NCI-H1105 (cell line): ENCODE measurements at places on chromosomes 12 and 14.

DNA sequence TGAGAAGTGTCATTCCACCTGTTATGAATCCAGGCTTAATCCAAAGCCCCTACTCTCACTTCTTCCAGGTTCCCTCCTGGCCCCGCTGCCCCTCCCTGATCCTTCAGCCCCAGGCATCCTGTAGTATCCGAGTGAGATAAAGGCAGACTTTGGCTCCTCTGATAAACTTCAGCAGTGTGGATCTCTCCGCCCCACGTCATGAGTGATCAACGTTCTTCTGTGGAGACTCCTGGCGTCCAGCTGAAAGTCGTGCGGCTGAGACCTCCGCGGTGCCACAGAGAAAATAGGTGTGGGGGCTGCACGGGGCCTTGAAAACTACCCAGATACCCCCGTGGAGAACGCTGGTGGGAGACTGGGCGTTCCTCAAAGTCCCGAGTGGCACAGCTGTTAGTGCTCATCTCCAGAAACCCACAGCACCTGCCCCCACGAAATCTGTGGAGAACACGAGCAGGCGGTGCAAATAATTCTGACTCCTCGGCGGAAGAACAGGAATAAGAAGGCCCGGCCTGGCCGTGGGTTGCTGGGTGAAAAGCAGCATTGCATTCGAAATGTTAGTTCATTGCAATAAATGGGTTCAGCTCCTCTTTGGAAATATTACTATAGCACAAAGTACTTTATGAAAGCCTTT is 180.0 kb upstream of the RGS6 start:
- DNase-seq, result no peak

GRCh38 chr12:104699489-104700190 is 242.9 kb downstream of the CHST11 start:
- no peak for DNase-seq

- DNase-seq, result no peak
Measured at GRCh38 chr14:68670359-68670715, 122.5 kb downstream of the ZFP36L1 start.

DNA sequence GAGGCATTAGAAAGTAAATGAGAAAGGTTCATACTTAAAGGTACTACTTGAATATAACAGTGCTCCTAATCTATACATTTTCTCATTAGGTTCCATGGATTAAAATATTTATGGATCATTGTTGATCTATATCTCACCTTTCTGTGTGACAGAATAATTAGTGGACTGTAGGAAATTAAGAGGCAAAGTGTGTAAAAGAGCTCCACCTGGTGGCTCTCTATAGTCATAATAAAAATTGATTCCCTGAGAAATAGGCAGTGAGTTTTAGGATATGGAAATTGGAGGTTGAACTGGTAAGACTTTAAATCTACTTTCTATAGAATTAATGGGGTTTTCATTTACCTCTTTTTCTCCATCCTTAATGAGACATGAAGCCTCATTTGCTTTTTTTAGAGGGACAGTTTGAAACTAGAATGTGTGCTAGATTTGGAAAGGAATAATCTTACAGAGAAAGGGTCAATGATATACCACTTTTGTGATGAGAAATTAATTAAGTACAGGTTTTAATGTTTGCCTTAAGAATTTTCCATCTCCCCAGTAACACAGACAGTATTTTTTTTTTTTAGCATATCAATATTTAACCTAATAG is 11.8 kb upstream of the DERA start:
- DNase-seq, result peak; percentile 15

- DNase-seq, result no peak
Measured at GRCh38 chr12:1291601-1292332, 300.7 kb downstream of the ERC1 start.

DNA sequence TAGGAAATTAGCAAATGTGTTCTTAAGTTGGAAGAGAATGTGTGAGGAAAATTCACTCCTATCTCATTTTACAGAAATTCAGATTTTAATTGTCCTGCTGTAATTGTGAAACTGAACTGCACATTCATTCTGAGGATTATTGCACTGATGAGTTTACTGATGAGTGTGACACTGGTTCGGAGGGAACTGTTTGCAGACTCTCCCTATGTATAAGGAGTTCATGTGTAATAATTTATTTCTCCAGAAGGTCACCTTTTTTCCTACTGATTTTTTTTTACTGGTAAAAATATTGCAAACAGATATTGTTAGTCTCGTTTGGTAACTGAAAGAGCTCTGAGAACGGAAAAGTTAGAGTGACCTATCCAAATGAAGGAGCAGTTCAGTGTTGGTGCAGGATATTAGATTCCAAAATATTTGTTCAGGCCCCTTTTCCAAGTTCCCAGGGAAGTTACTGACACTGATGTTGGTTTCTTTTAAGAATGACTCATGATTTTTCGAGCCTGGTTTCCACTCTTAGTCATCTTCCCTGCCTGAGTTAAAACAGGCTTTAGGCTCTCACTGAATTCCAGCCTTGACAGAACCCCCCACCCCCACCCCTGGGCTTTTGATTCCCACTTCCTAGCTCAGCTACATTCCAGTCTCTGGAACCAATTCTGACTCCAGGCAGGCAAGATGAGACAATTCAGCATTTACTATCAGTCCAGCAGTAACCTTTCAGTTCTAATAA is 18.4 kb downstream of the ANO6 start:
- no peak for DNase-seq

DNA sequence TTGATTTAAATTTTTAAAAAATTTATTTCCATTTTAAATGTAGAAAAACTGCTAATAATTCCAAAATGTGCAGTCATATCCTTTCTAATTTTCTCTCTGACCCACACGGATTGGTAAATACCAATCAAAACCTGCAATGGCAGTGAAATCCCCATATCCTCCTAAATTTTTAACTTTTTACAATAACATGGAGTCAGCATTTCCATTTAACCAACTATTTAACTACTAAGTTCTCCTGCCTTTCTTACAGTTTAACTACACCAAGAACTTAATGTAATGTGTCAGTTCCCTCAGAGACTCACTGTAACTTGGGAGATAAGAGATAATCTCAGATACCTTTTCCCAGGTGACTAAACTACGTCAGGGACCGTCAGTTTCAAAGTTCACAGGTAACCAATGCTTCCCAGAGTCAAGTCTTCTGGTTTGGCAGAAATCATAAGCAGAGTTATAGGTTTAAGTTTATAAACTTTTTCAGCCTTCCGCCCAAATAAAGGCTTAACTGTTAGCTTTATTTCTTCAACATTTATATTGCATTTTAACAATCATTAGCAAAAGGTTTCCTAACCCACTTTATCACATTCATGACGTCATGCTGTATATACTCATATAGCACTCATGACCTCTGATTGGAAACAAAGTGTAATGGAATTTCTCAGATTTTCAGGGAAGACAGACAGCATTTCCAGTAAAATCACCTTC is 7.6 kb downstream of the KRAS start:
- DNase-seq, result no peak

GRCh38 chr12:52171950-52172512 is 19.8 kb downstream of the KRT80 start:
- no peak for DNase-seq

DNA sequence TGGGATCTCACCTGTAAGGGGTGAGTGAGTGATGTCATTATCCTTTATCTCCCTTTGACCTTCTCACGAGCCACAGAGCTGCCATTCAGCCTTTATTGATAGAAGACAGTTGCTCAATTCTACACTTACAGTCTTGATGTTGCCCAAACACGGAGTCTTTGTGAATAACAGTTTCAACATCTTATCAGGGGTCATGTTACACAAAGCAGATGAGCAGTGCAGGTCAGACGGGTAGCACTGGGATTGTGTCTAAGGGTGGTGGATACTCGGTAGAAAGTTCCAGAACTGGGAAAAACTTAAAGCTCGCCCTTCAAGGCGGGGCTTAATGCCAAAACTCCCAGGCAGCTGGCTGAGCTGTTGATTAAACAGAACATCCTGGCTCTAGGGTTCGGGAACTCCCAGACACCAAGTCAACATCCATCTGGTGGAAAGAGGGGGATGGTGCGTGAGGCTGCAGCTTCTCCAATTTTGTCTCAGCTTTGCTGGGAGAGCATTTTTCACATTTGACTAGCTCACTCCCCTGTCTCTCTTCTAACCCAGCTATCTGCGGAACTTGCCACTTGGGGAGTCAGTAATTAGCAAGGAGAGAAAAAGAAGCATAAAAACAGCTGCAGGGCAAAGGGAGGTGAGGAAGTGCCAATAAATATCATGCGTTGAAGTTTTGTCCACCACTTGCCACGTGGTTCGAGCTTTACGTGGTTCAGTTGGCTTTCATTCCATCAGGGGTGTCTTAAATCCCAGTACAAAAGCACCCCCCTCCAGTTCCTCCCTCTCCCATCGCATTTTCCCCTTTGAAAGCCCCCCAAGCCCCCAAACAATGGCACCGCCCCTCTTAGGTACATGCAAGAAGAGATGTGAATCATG is 31.0 kb downstream of the FOXN4 start:
- no peak for DNase-seq

DNA sequence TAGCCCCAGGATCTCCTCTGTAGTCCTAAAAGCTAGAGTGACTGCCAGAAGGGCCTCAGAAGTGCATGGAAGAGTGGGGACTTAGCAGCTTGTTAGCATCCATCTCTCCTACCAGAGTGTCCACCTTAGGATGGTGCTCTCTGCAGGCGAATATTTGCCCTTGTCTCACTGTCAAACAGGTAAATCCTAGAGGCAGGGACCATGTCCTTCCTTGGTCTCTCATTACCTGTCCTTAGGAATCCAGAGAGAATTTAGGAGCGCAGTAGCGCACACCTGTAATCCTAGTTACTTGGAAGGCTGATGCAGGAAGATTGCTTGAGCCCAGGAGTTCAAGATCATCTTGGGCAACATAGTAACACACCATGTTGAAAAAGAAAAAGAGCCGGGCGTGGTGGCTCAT is 21.4 kb downstream of the AGAP2 start:
- no peak for DNase-seq

DNA sequence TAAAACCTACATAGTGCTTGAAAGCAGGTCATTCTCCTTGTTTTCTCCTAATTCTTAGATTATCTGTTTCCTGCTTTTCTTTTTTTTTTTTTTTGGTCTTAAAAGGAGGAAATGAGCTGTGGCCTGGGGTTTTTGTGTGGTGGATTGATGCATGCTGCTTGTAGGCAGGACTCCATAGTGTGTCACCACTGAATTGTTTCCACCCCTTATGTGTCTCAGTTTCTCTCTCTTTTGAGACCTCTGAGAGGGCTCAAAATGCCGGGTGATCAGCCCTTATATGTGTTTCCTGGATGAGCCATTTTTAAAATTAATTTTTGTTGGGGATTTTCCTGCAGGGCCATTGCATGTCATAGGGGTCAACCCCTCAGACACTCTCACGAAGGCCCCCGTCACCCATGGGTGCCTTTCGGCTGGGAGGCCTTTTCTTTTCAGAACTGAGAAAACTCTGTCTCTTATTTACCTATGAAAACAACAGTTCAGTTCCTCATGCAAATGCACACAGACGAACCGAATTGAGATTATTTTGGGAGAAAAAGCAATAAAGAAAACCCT is 32.0 kb upstream of the LRRK2 start:
- no peak for DNase-seq

GRCh38 chr12:45477526-45477925 is 252.0 kb upstream of the ARID2 start:
- no peak for DNase-seq

DNA sequence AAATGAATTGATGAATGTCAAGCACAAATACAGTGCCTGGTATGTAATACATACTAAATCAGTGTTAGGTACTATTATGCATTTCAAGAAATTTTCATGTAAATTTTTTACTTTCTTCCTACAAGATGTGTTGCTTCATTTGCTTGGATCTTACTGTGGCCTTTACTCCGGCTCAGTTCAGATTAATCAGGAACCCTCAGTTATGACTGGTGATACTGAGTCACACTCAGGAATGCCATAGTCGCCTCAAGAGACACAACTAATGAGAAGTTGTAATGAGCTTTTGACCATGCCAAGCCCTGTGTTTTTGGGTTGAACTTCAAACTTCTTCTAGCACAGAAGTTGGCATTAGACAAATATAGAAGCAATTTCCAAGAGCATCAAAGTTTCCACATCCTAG is 96.0 kb downstream of the TGFB3 start:
- DNase-seq, result no peak

DNA sequence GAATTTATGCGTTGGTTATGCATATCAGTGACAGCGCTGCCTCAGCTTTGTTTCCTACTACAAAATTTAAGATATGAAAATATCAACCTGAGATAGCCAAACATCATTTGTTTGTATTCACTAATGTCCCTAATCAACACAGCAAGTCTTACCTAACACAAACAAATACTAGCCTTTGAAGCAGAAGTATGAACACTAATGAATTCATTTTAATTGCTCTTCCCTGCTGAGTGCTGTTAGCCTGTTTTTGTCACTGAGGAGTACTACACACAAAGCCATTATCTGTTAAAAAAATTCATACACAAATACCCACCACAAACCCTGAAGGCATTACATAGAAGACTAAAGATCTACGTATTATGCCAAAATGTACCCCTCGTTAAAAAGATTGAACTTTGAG is 150.8 kb downstream of the HELB start:
- DNase-seq, result peak; percentile 20

- no peak for DNase-seq
Measured at GRCh38 chr12:118098401-118098800, 5.4 kb downstream of the VSIG10 start.
